DMS53 (cell line): ENCODE measurements at places on chromosomes 5 and 9.

DNA sequence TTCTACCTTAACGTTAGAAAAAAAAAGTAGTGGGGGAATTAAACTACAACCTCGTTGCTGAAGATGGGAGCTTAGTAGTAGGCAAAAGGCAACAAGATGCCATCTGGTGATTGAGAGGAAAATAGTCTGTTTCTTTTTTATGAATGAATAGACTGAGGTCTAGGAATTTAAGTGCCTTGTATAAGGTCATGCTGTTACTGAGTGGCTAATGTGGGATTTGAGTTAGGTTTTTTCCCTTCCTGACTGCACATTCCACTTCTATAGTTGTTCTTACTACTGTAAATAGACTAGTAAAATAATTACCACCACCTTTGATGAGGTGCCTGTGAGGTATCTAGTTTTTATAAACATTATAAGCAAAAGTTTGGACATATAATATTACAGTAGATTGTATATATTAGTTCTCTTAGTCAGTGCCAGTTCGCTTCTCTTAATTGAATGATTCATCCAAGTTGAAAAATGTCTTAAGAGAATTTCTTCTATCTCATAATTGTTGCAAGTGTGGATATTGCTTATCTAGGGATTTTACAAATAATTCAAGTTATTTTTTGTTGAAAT is 19.1 kb downstream of the FSD1L start:
- DNase-seq, result no peak

DNA sequence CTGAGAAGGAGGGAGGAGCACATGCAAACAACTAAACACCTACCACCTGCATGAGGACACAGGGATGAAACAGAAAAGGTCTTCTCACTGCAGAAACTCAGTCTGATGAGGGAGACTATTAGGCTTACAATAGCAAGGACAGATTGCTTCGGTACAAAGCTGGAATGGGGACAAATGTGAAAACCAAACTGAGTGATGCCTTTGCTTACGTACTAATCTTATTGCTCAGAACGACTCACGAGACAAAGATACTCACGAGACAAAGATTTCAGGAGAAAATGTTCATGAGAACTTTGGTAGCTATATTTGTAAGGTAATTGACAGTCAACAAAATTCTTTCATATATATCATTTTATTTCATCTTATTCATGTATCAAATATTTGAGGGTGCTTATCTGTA is 71.9 kb upstream of the TAF1L start:
- DNase-seq, result no peak

GRCh38 chr5:180113660-180114303 is 42.2 kb upstream of the RNF130 start:
- DNase-seq, result no peak

- DNase-seq, result no peak
These were observed 377.9 kb downstream of the ENC1 start for GRCh38 chr5:74262544-74263207.

DNA sequence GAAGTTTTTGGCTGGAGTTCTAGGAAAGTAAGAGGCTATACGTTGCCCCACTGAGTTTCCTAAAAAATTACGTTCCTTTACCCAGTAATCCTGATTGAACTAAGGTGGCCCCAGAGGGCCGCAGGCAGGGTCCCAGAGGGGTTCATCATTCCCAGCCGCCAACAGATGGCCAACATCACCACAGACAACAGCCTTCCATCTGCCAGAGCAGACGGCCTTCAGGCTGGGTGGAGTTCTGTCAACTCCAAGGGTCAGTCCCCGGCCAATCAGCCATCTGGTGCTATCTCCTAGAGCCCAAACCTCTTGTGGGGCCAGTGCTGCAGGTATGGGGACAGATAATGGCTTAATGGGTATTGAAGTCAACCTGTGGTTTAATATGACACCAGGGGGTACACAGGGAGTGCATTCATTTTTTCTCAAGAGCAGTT is 30.4 kb downstream of the TBC1D2 start:
- no peak for DNase-seq

- DNase-seq, result no peak
These were observed 150.0 kb upstream of the IRX2 start for GRCh38 chr5:2901511-2901910.

GRCh38 chr5:126483156-126483555 is 59.9 kb downstream of the GRAMD2B start:
- peak; percentile 9 for DNase-seq

DNA sequence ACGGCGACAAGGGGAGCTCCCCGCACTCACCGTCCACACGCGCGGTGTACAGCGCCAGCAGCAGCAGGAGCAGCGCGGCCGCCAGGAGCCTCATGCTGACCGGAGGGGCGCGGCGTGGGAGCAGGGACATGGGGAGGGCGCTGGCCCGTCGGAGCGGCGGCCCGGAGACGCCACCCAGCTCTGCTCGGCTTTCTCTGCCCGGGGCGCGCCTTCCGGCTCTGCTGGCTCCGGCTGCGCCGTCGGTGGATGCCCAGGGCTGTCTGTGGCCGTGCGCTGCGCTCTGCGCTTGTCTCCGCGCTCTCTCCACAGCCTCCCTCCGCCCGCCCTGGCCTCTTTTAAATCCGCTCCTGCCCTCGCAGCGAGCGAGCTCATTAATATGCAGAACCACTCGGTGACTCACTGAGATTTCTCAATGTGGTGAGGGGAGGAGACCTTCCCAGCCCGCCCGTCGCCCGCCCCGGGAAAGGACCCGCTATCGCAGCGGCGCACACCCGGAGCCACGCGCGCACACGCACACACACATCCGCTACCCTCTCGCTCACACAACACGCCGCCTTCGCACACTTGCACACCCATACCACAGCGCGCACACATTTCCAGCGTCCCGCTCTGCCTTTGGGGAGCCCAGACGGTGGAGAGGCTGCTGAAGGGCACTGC is at the start of gene CXCL14:
Gene CXCL14 (minus strand): TSS at position 307 of the 657 bp plus-strand sequence. CDS start 213 bp downstream, at position 94.
- DNase-seq, result peak; percentile 72

- no peak for DNase-seq
These were observed 414.4 kb downstream of the BRINP1 start for GRCh38 chr9:118954857-118955256.

DNA sequence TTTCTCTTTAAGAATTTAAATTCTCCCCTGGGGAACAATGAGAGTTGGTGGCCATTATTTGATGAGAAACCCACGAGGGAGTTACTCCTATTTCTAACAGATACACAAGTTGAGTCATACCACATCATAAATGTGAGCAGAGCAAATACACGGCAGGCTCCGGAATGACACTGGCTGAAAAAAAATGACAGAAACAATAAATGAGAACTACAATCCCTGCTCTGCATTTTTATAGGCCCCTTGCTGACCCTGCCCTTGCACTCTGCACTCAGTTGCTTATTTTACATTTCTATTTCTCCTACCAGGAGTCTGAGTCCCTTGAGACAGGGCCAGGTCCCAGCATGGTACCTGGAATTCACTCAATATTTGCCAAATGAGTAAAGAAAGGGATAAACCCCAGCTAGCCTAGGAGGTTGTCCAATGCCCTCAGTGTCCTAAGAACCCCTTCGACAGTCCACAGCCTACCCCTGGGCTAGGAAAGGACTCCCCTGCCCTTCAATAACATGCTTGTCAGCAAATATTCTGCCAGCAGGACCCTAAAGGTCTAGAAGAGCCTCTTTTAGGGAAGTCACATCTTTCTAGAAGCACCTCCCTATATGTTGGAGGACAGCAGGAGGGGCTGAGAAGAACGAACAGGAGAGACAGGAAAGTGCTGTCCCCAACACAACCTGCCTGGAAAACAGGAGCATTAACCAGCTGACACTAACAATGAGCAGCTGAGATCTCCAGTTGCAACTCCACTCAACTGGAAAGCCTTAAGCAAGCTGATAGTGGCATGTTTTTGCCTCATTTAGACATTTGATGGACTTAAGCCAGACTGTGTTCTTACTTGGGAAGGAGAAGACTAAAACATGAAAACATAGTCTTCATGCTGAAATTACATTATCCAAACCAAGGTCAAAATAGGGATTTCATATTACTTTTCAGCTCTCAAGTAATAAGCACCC is 191.2 kb downstream of the ACTL7B start:
- no peak for DNase-seq
